ENCODE measurements at places on chromosomes 13 and 19. TPM values are rescaled to one million over a fixed set of nuclear protein-coding genes. Genes with fewer than 3 reads are reported as not detected.

TEX30 gene
- 10.9 TPM for total RNA-seq

HNRNPM gene
- 119 TPM for total RNA-seq

ZNF625 gene
- 8.7 TPM for total RNA-seq

ZNF726 gene
- 0.81 TPM for total RNA-seq

PABPC3 gene
- total RNA-seq, result 0.14 TPM

STK11 gene
- 32.5 TPM for total RNA-seq

KCNC3 gene
- total RNA-seq, result 0.90 TPM

RUBCNL gene
- total RNA-seq, result 5.3 TPM

ZNF730 gene
- 1.0 TPM for total RNA-seq

NLRP12 gene
- 2.0 TPM for total RNA-seq

PAK4 gene
- 17.3 TPM for total RNA-seq

YJU2 gene
- total RNA-seq, result 12.3 TPM

NDFIP2 gene
- 13.7 TPM for total RNA-seq

TEX29 gene
- not detected for total RNA-seq

CEACAM6 gene
- total RNA-seq, result not detected

ZNF729 gene
- total RNA-seq, result not detected

ADAMTS10 gene
- total RNA-seq, result 27.2 TPM

CD37 gene
- total RNA-seq, result 19.6 TPM

CLDN10 gene
- 0.24 TPM for total RNA-seq

GFY gene
- not detected for total RNA-seq

ZNF600 gene
- 7.0 TPM for total RNA-seq

CLC gene
- not detected for total RNA-seq

RGL3 gene
- total RNA-seq, result 12.9 TPM

LILRB2 gene
- 7.3 TPM for total RNA-seq

FIZ1 gene
- total RNA-seq, result 9.7 TPM

Measured in posterior vena cava (tissue), 2 donors.